ENCODE measurements at places on chromosomes 6 and 20.
A peak's percentile ranks its signal among the peaks of the same experiment; 100 is the strongest.

- no peak for DNase-seq
Observed at GRCh38 chr6:109515781-109516409, 32.9 kb upstream of the ZBTB24 start.

DNA sequence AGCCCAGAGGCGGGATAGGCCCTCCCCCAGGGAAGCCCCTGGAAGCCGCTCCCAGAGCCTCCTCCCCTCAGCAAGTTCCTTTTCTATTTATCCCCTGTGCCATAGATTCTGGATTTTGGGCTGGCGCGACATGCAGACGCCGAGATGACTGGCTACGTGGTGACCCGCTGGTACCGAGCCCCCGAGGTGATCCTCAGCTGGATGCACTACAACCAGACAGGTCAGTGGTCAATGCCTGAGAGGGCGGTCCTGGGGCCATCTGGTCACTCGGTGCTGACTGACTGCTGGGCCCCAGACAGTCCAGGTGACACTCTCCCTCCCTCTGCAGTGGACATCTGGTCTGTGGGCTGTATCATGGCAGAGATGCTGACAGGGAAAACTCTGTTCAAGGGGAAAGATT lies 6.2 kb downstream of the MAPK13 start:
- DNase-seq, result no peak

GRCh38 chr20:50870561-50871161 lies 60.6 kb downstream of the ADNP start:
- no peak for DNase-seq

DNA sequence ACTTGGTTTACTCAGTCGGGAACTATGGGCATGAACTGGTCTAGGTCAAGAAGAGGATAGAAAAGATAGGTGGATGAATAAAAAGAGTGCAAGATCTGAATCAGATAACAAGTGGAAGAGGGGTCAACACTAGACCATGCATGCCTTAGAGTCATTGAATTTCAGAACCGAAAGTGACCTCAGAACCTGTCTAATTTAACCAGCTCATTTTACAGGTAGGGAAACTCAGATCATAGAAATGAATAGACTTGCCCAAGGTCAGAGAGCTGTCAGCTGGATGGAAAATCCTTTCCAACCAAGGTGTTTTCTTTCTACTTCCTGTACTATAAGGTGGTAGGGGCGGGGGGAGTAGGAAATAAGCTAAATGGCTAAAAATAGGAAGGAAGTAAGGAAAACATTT lies 121.4 kb upstream of the ADGRF1 start:
- no peak for DNase-seq

- no peak for DNase-seq
Observed at GRCh38 chr6:25427549-25427948, 148.4 kb downstream of the CARMIL1 start.

DNA sequence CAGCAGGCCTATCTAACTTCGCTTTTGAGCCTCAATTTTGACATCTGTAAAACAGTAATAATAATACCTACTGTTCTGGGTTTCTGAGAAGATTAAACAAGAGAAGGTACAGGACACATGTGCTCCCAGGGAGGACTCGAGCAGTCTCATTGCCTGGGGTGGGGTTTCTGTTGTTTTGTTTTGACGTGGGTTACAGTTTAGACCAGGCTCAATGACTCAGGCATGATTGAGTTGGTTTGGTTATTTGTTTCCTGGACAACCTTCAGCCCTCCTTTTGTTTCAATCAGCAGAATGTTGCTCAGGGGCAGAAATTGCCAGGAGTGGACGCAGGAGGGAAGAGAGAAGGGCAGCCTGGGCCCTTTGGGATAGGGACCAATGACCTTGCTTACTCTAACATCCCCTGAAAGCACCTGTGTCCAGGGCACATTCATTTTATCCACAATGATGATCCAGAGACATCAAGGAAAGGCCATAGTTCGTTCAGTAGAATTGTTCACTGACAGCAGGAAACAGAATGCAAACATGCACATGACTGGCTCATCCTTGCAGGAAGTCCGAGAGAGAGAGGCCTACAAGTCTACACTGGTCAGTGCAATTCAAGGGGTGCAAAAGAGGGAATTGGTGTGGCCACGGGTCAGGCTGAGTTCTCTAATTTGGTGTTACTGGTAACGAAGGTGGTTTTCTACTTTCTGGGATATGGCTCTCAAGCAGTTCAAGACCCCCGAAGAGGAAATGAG lies 74.5 kb upstream of the MRPS10 start:
- DNase-seq, result no peak

GRCh38 chr20:5918856-5919625 lies 31.3 kb downstream of the TRMT6 start:
- DNase-seq, result peak; percentile 45

DNA sequence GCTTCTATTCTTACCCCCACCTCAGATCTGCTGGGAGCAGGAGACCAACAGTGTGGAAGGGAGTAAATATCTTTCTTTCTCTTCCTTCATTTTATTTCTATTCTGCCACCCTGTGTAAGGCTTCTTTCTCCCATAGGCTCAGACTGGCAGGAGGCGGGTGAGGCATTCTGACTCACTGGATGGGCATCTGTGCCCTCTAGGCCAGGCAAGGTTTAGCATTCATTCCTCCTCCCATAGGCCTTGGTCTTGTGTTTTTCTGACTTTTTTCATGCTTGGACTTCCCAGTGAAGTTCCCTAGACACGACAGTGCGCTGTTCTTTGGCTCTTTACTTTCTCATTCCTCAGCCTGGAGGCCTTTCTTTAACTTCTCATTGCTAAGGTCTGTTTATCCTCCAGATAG lies 235.2 kb downstream of the SYNE1 start:
- DNase-seq, result peak; percentile 25

GRCh38 chr6:155224618-155225017 lies 39.2 kb upstream of the CLDN20 start:
- no peak for DNase-seq

DNA sequence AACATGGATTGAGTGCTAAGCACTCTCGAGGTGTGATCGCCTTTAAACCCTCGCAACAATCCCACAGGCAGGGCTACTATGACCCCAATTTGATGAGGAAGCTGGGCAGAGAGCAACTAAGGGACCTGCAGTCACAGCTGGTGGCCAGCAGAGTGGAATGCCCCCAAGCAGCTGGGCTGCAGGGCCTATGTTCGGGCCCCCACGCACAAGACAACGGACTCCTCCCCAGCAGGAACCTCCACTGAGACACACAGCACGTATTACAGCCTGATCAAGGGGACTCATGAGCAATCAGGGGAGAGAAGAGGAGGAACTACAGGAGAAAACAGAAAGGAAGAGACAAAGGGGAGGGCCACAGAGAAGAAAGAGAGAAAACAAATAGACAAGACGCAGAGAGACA lies 21.7 kb downstream of the CST7 start:
- DNase-seq, result no peak

DNA sequence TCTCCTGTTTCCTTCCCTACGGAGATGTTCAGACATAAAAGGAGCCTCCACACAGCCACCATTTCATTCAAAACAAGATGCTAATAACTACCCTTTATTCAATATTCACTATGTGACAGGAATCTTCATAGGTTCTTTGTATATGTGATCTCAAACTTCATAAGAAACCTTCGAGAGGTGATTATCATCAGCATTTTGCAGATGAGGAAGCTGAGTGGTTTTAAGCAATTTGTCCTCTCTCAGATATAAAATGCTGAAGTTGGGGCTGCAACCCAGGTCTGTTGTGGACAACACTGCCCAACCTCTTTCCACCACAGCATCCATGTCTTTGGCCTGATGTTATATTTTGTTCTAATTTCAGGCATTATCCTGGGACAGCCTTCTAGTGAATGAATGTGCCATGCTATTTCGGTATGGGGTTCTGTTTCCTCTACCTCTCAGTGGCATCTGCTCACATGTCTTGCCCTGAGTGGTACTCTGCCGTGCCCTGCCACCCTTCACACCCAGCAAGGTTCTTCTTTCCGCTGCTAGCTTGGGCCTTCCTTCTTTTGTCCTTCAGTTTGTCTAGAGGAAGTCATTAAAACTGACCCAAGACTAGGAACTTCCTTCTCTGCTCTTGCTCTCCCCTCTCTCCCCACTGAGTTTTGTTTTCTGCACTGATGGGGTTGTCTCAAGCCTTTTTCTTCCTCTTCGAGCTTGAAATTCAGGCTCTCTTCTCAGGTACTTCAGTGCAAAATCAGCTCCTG lies 300.9 kb upstream of the PRDM1 start:
- DNase-seq, result no peak

DNA sequence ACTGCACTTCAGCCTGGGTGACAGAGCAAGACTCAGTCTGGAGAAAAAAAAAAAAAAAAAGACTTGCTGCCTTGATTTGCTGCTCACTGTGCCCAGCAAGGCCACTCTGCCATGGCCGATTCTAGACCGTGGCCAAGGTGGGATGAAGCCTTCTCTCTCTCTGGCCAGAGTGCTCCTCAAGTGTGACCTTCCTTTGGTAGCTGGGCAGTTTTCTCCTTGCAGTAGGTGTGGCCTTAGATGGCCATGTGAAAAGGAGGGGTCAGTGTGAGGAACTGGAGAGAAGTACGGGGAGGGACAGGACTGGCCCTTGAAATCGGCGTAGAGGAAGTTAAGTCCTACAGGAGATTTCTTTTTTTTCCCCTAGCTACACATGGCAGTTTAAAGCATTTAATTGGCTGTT lies 272.0 kb downstream of the ARID1B start:
- no peak for DNase-seq

DNA sequence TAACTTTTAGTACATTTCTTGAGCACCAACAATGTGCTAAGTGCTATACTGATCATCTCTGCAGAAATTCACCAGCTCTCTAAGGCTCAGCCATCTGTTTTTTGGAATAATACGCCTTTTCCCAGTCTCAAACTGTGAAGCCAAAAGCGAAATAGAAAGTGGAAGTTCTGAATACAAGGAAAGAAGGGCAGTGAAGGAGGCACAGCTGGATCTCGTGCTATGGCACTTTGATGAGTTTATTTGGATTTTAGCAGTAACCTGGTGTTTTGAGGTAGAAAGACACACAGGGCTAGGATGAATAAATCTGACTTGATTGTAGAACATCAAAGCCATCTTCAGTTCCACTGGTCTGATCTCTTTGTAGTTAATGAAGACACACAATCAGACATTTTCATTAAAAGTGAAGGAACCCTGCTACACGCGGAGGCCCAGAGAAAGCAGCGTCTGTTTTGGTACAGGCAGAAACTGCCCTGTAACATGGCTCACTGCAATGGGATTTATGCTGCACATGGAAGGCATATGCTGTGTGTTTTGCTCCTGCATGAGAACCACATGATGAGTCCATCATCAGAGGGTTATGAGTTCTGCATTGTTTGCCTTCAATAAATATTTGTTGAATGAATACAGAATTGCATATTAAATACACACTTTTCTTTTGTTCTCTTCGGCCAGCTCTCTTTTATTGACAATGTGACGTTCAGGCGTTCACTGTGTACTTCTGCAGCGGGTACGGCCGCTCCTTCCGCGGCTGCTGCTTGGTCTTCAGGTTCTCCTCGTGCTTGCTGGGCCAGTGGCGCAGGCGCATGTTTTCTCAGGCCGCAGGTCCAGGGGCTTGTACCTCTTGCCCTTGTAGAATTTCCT lies 100.9 kb downstream of the PREP start:
- no peak for DNase-seq

GRCh38 chr20:62136283-62137091 lies 6.7 kb downstream of the PSMA7 start:
- DNase-seq, result no peak

DNA sequence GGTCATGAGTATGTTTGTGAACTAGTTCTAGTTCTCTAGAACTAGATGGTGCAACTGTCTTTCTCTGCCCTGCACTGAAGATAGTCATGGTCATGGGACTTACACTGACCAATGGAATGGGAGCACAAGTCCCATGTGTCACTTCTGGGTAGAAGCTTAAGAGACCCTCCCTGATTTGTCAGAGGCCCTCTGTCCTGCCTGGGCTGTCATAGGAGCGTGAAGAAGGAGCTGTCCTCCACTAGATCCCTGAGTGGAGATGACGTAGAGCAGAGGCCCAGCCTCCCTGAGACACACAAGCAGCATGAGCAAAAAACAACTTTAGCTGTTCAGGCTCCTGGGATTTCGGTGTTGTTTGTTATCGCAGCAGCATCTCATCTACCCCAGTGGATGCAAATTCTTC lies 514.5 kb downstream of the PREX1 start:
- no peak for DNase-seq

DNA sequence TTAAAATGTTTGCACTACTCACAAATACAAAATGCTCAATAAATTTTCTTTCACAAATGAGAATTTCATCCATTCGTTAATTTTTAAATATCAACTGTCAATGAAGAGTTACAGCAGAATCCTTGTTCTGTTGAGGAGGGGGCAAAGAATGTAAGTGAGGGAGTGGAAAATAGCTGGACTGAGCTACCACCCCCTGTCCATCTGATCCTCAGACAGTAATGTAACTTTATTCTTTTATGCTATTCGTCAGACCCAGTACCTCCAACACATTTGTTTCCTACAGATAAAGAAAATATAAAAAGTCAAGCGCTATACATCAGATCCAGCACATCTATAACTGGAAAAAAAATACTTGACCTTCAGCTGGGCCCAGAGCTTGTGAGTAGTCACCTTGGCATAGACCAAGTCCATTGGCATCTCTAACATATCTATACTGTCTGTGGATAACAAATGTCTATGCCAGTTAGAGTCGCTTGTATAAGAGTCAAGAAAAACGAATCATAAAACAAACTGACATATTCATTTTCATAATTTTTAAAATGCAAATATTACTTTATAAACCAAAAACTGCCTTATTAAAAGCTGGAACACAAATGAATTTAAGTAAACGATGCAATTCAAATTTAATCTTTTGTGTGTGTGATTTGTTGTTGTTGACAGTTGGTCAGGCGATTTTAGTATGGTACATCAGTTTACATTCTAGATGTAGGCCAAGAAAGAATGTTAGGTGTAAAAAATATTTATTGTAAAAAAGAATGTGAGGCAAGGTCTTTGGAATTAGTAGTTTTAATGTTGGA lies 57.2 kb upstream of the HFE start:
- DNase-seq, result no peak

DNA sequence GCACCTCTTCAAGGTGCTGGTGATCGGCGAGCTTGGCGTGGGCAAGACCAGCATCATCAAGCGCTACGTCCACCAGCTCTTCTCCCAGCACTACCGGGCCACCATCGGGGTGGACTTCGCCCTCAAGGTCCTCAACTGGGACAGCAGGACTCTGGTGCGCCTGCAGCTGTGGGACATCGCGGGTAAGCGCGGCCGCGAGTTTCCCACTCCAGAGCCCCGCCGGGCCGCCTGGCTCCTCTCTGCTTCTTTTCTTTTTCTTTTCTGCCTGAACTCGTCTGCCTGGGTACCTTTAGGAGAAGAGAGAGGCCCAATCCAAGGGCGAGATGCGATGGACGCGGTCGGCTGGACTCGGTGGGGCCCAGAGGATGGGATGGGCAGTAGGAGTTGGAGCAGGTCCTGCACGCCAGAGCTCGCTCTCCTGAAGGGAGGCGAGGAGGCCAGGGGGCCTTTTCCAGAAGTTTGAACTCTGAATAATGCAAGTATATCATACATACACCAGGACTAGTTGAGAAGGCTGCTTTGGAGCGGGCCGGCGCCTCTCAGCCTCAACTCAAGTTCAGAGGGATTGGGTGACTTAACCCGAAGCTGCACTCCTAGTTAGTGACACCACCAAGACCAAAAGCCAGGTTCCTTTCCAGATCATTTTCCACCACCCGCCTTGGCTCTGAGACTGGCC lies 445 bp downstream of the RAB32 start:
- no peak for DNase-seq

- DNase-seq, result no peak
Observed at GRCh38 chr6:34705241-34705640, 8.7 kb upstream of the ILRUN start.

Data from HS-5 (cell line).